Fibroblast of skin of left quadriceps (primary cell): ENCODE measurements at places on chromosomes 3 and 15.
A peak's percentile ranks its signal among the peaks of the same experiment; 100 is the strongest.

DNA sequence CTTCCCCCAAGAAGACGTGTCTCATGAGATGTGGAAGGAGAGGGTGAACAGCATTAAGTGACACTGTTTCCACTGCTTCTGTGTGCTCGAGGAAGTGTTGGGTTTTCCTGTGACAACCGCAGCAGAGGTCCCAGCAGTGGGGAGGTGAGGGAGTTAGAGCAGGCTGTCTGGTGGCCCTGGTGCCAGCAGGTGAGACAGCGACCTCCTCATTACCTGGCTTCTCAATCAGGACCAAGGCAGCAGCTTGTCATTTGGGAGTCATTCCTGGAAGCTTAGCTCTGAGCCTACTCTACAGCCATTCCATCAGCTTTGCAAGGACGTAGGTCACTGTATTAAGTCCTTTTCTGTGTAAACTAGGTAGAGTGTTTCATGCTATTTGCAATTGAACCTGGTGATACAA, 63.3 kb upstream of the RGMA start:
- DNase-seq = no peak

DNA sequence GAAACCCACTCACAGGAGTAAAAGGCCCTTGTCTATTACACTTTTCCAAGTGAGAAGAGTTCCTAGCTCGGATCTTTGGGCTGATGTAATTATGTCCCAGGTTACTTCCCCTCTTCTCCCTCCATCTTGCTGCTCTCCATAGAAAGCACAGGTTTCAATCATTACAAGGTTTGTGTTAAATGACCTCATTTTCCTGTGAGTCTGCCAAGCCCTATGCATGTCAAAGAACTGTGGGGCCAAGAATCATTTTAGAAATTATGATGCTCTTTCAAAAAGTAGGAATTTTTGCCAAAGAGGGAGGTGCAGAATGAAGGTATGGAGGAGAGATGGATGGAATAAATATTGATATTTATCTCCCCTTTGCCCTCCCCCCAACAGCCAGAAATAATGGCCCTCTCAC, 129.3 kb upstream of the TPM1 start:
- no peak for DNase-seq

- peak; percentile 75 for DNase-seq
Measured at GRCh38 chr15:38558372-38559059, 6.1 kb downstream of the RASGRP1 start.

GRCh38 chr3:99789011-99789721, 28.5 kb upstream of the CMSS1 start:
- peak; percentile 32 for DNase-seq

- DNase-seq = peak; percentile 97
Measured at GRCh38 chr15:89105147-89105546, 16.9 kb downstream of the ABHD2 start.

GRCh38 chr3:107452436-107452835, 70.3 kb upstream of the BBX start:
- DNase-seq = no peak

GRCh38 chr3:195219351-195220230, 51.4 kb downstream of the XXYLT1 start:
- DNase-seq = no peak

GRCh38 chr3:172012775-172013174, 26.6 kb upstream of the FNDC3B start:
- DNase-seq = no peak

DNA sequence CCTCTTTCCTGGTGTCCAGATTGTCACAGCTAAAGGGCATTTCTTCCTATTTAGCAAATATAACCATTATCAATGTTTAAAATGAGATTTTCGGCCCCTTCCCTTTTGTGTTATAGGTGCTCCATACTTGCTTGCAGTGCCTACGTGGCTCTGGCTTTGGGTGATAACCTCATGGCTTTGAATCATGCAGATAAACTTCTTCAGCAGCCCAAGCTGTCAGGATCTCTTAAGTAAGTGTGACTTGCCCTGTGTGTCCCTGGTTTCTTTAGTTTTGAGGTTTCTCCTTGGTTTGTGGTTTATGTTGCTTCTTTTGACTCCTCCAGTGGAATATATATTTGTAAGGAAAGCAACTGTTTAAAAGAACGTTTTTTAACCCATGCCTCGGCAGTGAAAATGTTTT, 58.5 kb upstream of the TRIM71 start:
- no peak for DNase-seq

DNA sequence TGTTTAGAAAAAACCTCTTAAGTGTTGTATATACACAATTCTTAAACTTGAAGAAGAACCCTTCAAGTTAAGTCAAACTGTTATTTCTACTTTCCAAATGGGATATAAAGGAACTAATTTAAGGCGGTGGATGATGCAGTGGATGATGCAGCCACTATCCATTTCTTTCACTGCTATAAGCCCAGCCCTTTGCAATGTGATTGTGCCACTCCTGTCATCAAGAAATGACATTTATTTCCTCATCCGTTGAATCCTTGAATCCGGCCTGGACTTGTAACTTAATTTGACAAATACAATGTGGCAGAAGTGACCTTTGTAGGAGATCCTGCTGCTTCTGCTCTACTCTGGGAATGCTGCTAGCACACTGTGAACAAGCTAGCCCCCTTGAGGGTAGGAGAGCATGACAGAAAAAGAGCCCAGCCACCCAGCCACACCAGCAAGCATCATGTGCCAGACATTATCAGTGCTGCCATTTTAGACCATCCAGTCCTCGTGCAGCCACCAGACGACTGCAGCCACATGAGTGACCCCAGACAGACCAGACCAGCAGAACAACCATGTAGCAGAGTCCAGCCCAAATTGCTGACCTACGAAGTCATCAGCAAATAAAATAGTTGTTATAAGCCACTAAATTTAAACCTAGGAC, 47.4 kb downstream of the UACA start:
- no peak for DNase-seq

DNA sequence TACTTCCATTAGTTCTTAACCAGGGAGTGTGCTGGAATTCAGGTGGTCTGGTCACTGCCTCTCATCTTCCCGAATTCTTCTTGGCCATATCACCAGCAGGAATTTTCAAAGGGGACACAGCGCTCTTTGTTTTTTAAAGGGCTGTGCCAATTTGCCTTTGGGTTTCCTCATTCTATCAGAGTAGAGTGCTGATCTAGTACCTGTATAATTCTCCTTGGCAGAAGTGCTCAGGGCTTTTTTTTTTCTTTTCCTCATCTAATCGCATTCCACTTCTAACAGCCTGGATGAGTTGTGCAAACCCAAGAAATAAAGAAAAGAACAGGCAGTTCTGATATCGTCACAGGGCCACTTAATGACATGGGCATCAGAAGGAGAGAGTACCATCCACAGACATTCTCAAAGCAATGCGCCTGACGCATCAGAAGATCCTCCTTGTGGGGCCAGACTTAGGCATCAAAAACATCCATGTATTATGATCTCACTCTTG, 121.0 kb downstream of the ASB7 start:
- no peak for DNase-seq

- DNase-seq = no peak
Measured at GRCh38 chr15:77784361-77785292, 151.9 kb upstream of the LINGO1 start.

DNA sequence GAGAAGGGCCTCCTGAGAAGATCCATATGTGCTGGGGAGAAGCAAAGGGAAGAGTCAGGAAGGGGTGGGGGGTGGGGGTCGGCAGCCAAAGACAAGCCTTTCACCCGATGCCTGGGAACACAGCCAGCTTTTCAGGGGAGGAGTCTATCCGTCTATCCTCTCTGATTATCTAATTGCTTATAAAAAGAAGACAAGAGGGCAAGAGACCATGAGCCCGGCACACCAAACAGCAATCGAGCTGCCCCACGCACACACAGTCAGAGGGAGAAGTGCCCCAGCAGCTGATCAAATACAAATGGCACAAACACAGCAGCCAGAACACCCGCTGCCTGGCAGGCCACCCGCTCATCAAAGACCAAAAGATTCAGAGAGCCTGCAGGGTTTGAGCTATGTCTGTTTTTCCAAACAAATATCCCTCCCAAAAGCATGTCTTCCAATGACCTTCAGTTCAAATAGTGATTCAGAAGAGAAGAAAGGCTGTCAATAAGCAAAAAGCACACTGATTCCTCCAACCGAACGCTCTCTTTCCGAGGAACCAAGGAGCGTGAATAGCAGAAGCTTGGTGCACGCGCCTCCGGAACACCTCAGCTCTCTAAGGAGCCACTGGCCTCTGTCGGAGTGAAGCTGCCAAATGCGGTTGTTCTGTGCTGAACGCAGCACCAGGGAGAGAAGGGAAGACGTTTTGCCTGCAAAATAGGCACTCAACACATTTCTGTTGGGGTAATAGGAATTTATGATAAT, 419.2 kb downstream of the OCA2 start:
- DNase-seq = peak; percentile 45

- DNase-seq = no peak
Measured at GRCh38 chr3:168794427-168794826, 698.7 kb upstream of the GOLIM4 start.

GRCh38 chr3:105527949-105528348, 161.2 kb downstream of the ALCAM start:
- DNase-seq = no peak

DNA sequence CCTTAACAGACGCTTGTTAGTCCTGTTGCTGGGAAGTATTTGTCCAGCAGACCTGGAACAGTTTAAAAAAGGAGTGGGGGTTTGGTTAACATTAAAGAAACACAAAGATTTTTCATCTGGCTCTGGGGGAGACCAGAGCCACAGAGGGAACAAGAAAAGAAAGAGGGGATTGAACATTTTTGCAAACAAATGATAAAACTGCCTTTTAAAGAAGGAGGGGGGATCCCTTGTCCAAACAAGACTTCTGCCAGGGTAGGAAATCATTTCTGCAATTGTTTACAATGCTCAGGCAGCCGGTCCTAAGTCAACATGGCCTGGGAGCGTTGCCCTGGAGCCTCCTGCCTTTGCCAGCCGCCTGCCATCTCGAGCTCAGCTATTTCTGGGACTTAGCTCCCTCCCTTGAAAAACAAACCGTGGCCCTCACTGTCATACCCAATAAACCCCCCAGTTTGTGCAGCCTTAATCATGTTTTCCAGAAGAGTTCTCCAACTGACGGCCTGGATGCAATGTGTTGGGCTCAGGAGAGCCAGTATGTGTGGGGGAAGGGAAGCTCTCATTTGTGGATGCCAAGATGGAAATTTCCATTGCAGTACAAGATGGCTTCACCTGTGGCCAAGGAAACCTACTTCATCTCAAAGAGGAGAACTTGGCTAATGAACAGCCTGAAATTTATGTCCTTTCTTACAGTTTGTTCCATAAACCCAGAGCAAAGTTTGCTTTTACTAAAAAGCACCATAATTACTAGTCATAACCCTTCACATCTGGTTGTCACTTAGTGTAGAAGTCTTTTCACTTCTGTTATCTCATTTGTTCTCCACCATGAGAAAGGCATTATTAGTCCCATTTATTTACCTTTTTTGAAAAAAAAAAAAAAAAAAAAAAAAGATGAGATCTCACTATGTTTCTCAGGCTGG, 75.9 kb upstream of the RNU6-1 start:
- no peak for DNase-seq
